ENCODE measurements at places on chromosomes 2 and 18.

DNA sequence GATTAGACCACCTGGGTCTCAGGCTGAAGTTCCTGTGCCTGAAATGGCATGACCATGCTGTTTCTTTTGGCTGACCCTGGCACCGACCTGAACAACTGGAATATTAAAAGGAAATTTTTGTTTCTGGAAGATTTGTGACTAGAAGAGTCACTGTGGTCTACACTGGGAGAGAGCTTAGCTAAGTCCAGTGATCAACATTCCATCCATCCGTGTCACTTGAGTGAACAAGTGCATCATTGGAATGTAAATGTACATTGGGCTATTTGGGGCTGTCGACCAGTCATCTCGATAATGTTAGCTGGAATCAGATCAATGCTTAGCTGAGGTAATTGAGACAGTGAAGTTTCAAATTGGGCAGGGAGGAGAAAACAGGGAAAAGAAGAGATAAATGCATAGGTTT is 95.4 kb upstream of the CCDC85A start:
- no peak for DNase-seq

DNA sequence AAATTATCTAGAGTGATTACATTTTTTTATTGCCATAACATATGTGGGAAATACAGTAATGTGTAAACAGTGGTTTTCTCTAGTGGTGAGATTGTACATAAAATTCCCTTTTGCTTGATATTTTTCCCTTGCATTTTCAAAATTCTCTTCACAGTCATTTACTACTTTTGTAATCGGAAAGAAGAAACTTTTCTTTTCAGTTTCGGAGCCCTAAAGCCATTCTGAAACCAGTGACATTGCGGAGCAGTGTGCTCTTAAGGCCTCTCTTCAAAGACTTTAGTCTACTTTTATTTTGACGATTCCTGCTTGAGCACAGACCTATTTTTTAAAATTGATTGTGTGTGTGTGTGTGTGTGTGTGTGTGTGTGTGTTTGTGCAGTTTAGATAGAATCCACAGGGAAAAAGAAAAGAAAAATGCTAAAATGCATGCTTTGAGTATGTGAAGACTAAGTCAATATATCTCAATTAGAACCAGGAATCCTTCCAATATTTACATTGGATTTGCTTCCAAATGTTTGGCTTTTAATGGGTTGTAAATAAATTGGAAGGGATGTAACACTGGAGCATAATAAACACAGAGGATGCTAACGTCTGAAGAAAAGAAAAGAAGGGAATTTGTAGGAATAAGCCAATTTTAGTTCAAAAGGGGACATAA is 357.4 kb downstream of the RND3 start:
- no peak for DNase-seq

DNA sequence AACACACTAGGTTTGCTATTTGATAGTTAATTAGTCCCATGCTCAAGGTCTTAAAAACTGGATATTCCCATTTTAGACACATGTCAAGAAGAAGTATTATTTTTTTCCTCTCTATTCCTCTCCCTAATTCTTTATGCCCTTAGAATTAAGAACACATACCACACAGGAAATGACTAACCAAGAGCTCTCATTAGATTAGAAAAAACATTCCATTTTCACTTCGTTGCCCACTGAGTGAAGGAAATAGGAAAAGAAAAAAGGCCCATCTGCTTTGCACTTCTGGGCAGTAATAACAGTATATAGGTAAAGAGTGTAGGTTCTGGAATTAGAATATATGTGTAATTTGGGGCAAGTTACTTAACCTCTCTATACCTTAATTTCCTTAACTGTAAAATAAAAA is 26.9 kb downstream of the ACADL start:
- no peak for DNase-seq

- DNase-seq, result no peak
Measured at GRCh38 chr2:176493226-176493825, 224.1 kb downstream of the MTX2 start.

DNA sequence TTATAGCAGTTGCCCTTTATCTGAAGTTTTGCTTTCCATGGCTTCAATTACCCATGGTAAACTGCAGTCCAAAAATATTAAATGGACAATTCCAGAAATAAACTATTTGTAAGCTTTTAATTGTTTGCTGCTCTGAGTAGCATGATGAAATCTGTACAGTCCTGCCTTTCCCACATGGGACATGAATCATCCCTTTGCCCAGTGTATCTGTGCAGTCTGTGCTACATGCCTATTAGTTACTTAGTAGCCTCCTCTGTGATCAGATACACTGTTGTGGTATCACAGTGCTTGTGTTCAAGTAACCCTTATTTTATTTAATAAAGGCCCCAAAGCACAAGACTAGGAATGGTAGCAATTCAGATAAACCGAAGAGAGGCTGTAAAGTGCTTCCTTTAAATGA is 810.6 kb upstream of the PIK3C3 start:
- no peak for DNase-seq

DNA sequence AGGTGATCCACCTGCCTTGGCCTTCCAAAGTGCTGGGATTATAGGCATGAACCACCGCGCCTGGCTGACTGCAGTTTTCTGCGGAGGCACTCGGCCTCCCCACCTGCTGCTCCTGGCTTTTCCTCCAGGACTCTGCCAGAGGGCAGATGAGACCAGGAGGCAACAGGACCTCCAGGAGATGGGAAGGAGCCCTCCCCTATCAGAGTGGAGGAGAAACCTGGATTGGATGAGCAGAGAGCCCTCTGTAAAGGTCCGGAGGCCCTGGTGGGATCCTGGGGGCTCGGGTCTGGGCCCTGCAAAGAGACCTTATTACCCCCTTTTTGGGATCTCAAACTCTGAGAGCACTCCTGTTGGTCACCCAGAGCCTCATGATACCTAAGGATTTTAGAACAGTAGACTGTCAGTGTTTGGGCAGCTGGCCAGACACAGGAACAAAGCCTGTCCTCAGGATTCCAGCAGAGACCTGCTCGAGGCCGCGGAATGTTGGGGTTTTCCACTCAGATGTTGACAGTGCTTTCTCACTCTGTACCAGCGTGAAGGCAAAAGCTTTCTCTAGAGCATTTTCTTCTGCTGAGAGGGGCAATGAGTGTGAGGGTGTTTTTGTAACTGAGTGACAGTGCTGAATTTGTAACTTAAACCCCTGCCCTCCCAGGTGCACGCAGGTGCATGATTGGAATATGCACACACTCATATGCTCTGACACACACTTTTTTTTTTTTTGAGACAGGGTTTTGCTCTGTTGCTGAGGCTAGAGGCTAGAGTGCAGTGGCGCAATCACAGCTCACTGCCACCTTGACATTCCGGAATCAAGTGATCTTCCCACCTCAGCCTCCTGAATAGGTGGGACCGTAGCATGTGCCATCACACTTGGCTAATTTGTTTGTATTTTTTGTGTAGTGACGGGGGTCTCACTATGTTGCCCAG is 48.4 kb downstream of the NPPC start:
- DNase-seq, result no peak

DNA sequence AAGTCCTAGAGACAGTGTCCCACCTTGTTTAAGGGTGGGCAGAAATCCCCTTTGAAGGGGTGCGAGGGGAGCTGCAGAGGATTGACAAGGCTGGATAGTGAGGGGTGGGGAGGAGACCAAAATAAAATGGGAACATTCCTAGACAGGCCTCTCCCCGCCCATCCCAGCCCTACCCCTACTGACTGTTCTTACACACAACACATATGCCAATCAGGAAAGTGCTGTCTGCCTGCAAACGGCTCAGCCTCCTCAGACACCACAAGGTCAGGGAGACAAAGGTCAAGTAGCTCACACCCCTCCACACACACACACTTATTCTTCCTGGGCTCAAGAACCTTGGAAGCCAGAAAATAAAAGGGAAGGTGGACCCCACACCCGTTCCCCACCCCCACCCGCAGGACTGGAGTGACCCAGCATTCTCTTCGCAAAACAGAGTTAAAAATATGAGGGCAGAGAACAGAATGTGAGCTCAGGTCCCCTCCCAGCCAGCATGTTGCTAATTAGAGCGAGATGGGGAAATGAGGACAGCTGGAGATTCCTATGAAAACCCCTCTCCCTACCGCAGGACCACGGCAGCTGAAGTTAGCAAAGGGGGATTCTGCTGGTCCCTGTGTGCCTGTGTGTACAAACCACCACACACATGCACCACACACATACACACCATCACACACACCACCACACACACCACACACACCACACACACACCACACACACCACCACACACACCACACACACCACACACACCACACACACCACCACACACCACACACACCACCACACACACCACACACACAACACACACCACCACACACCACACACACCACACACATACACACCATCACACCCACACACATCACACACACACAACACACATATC is 197.8 kb downstream of the TNS1 start:
- DNase-seq, result no peak

DNA sequence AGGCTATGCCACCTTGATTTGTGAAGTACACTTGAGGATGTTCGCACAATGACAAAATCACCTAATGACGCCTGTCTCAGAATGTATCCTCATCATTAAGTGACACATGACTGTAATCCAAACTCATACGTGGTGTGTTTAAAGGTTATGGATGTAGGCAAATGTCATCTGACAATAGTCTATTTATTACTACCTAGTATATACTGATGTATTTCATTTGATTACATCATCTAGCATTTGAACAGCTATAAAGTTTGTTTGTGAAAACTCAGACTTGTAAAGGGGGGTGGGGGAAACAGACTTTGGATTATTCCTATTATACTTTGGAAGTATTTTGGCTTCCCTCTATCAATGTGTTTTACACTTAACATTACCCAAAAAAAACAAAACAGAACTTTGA is 129.9 kb downstream of the TANC1 start:
- DNase-seq, result no peak

DNA sequence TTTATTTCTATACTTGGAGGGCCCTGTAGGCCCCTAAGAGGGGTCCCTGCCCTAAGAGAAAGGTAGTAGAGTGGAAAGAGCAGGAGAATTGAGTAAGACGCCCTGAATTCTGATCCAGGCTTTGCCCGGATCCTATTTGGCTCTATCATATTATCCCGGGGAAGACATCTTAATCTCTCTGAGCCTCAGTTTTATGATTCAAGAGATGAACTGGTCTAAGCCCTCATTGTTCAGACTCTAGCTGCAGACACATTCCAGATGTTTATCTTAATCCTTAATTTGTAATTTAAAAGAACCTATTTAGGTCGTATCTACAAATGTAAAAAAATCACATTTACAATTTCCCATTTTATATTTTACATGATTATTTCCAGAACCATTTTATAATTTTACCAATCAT is 220.1 kb downstream of the AGPS start:
- DNase-seq, result no peak

GRCh38 chr2:94759211-94759610 is 112.0 kb upstream of the TEKT4 start:
- no peak for DNase-seq

Data from NCI-H446 treated with DMSO at 0.1 percent for 48 hours (cell line).